ENCODE measurements at places on chromosomes 11 and 22.

DNA sequence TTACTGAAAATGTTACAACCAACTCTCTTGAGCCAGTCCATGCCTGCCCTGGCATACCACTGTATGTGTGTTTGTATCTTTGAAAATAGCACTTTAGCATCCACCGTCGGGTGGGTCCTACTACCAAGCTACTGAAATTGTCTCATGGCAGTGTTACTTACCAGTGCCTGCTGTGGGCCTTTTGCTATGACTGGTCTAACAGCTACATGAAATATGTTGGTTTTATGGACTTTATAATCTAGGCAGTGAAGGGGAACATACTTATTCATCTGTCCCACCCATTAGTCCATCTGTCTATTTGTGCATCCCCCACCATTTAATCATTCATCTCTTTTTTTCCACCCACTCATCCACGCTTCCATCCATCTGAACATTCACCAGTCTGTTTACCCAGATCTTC is 106.0 kb downstream of the NAV2 start:
- no peak for DNase-seq

DNA sequence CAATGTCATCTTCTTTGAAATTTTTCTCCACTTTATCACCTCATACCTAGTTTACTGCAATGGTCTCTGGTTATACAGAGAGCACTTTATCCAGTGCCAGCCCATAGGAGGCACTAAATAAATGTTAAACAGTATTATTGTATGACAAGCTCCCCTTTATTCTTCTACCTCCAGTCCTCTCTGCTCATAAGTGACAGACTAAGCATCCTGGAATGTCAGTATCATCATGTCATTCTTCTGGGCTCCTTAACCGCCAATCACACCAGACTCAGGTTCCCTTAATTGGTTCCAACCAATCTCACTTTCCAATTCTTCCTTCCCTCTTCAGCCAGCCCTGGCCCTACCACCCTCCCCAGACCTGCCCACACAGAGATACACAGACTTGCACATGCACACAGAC is 93.1 kb downstream of the RPL27A start:
- no peak for DNase-seq

- no peak for DNase-seq
These were observed 683.9 kb downstream of the BRD1 start for GRCh38 chr22:49143812-49144211.

- no peak for DNase-seq
These were observed 33.7 kb downstream of the PISD start for GRCh38 chr22:31628362-31628761.

DNA sequence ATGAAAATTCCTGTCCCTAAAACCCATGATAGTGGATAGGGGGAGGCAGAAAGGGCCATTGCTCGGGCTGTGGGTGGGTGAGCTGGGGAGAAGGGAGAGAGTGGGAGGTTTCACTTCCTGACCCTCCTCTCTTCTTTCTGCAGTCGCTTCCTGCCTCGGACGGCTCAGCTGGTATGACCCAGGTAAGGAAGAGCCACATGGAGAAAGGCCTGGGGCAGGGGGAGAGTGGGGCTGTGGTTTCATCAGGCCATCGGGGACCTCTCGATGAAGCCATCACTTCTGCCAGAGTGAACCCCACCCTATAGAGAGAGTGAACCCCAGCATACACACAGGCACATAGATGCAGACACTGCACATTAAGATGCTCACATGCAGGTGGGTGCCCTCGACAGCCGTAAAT is 12.6 kb downstream of the CD5 start:
- no peak for DNase-seq

- DNase-seq = no peak
These were observed 57.7 kb upstream of the ISX start for GRCh38 chr22:35008213-35008612.

GRCh38 chr22:42680648-42681047 is 31.5 kb upstream of the CYB5R3 start:
- DNase-seq = peak; percentile 94

DNA sequence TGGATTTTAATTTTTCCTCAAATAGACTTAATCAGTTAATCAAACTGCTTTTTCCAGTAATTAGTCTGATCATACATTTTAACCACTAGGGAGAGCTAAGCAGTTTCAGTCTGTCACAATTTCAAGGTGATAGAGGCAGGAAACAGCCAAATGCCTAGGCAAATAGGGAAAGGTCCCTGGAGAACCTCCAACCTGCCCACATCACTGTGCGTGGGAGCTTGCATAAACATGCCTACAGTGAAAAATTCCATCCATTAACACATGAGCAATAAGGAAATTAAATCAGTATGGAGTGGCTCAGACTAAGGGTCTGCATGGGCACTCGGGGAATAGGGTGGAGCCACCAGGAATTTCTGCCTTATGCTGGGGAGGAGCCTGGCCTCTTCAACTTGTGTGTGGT is 74.6 kb downstream of the AASDHPPT start:
- DNase-seq = peak; percentile 36

- DNase-seq = no peak
These were observed 21.7 kb upstream of the PICK1 start for GRCh38 chr22:38035530-38035885.

DNA sequence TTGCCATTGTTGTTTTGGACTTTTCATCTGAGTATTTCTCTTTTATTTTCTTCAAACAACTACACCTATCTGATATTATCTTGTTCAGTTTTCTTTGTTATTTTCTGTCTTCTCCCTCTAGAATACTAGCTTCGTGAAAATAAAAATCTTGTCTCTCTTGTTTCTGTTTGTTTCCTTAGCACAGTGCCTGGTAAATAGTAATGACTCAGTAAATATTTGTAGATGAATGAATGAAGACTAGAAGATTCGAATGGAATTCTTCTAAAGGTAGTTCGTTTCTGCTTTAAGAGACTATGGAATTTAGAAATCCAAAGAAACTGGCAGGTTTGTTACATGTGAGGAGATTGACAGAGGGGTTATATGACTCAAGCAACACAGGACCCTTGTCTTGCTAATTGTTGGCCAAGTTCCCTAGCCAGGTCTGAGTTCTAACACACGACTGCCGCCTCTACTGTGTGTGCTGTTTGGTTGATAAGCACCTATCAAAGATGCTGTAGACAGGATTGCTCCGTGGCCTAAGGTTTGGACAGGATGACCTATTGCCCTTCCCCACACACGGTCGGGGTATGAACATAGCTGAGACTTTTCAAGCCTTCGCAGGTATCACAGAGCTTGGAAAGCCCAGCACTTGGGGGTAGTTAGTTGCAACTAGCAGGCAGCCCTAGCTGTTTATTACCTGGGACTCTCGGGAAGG is 831 bp upstream of the TMEM135 start:
- DNase-seq = no peak

GRCh38 chr11:33266393-33267215 is 9.4 kb downstream of the HIPK3 start:
- DNase-seq = peak; percentile 93

- no peak for DNase-seq
These were observed 402.4 kb upstream of the LRRC4C start for GRCh38 chr11:41861838-41862237.

DNA sequence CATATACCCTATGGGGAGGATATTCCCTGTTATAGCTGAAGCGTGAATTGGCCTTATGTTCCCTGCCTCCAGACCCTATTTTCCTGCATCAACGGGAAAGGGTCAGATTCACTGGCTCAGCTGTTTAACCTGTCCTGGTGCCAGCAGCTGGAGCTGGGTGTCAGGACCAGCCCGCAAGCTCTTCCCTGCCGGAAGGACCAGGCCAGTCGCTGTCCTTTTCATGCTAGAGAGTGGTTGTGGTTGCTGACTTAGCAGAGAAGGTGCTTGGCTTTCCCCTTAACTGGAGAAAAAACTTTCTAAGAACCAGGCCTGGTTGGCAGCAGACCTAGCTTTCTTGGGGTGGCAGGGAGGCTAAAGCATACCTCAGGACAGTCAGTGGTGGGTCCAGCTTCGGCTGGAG is 5.2 kb upstream of the SREBF2 start:
- DNase-seq = no peak

- DNase-seq = no peak
These were observed 4.5 kb downstream of the SLC3A2 start for GRCh38 chr11:62885137-62885750.

- peak; percentile 79 for DNase-seq
These were observed 64.0 kb upstream of the PTPRJ start for GRCh38 chr11:47916361-47916841.

DNA sequence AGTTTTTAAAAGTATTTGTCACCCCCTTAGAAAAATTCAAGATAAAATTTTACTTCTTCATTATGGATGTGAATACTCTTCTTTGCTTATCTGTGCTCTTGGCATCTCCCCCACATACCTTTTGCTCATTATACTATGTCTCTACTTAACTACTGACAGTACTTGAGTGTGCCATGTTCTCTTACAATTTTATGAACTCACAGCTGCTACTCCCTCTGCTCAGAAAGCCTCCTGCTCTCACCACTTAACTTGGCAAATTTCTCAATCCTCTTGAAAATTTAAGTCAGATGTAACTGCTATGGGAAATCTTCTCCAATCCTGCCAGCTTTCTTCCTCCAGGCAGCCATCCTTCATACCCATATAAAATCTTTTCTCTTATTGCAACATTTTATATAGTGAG is 163.4 kb downstream of the CNTN5 start:
- no peak for DNase-seq

DNA sequence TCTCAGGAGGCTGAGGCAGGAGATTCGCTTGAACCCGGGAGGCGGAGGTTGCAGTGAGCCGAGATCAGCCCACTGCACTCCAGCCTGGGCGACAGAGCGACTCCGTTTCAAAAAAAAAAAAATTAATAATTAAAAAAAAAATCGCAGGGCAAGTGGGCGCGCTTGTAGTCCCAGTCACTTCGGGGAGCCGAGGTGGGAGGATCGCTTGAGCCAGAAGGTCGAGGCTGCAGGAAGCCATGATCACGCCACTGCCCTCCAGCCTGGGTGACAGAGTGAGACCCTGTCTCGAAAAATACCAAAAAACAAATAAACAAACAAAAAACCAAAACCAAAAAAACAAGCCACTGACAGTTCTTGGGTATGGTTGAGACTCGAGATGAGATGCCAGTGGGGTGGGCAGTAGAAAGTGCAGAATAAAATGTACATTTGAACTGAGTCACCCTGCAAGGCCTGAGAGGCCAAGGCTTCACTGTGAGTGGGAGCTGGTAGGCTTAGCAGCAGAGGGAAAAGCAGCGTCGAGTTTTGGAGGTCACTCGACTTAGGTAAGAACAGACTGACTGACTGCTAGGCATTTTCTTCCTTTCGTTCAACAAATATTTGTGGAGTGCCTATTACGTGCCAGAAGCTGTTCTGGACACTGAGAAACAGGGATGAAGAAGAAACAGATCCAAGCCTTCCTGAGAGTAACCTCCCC is 635 bp upstream of the LDHA start:
- no peak for DNase-seq

GRCh38 chr11:121029813-121030445 is 6.0 kb downstream of the TBCEL start:
- no peak for DNase-seq

DNA sequence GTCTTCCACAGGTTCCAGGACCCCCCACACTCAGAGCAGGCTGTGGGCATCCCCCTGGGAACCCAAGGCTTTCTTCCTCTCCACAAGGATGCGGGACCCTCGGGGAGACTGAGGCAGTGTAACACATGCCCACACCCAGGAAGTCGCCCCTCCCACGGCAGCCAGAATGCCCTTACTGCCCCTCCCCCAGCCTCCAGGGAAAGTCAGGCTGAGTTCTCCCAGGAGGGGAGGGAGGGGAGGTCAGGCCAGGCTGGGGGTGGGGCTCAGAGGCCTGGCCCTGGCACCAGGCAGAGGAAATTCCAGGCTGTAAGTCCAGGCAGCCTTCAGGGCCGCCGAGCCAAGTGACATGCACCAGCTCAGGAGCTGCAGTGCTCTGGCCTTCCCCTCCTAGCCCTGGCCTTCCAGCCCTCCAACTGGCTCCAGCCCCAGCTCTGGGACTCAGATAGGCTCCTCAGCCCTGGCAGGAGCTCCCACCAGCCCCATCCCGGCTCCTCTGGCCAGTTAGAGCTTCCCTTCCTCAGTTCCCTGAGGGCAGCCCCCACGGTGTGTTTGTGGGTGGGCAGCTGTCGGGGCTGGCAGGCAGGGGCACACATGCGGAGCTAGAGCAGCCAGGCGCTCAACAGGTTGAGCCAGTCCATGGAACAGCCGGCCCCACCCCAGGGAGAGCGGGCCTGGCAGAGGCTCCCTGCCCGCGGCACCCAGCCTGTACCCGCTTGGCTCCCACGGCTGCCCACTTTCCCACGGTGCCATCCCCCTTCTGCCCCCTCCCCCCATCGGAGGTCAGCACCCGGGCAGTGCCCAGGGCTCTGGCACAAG is 3.6 kb downstream of the BCL9L start:
- DNase-seq = peak; percentile 89

- no peak for DNase-seq
These were observed 9.3 kb downstream of the TKFC start for GRCh38 chr11:61342207-61342803.

DNA sequence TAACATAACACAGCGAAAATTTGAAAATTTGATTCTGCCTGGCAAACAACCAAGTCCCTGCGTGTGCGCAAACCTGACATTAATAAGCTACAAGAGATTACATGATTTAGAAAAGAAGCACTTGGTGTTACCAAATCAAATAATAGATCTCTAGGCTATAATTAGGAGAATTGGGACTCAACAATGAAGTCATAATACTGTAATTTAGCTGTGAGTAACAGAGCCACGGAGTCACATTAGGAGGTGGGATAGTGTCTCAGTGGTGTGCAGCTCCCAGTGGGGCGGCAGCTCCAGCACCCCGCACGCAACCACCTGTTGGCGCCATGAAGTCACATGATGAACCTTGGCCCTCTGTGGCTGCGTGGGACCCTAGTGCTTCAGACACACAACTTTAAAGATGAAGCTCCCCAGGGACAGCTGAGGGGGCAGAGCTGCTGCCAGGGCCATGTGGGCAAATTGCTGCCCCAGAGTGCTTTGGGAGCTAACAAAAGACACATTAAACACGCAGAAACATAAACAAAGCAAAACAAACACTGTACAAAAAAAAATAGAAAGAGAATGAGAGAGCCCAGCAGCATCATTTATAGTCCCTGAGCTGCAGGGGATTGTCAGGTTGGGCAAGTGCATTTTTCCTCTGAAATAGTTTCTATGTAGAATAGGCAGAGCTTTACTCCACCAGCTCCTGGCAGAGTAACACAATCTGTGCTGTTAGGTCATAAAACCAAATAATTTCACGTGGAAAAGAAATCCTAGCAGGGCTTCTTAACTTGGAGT is 605.6 kb downstream of the SOX6 start:
- no peak for DNase-seq

- DNase-seq = no peak
These were observed 14.9 kb upstream of the FXYD2 start for GRCh38 chr11:117839380-117839881.

DNA sequence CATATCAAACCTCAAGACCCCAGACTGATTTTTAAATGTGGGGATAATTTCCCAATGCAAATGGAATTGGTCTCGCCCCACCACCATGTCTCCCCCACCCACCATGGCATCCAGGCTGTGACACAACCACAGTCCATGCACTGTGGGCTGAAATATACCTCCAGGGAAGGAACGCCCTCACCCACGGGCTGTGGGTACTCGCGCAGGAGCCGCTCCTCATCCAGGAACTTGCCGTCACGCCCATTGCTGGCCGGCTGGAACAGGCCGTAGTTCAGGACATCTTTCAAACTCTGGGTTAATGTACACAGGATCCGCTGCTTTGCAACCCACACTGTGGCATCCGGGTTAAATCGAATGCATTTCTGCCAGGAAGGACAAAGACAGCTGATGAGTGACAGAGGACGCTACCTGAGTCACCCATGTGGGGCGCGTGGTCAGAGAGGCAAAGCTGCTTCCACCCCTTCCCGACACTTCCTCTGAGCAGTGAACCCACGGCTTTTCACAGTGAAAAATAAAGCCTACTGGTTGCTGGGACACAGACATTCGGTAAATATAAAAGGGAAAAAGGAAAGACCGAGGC is 133.6 kb downstream of the SHANK2 start:
- DNase-seq = no peak
